Activated naive CD8-positive, alpha-beta T cell treated with anti-CD3 and anti-CD28 coated beads for 36 hours (primary cell): ENCODE measurements at places on chromosomes 2 and 18. TPM values are rescaled to one million over a fixed set of nuclear protein-coding genes. Genes with fewer than 3 reads are reported as not detected.

Gene CNOT9
- 129 TPM for total RNA-seq

Gene ACADL
- total RNA-seq: not detected

Gene SNTG2
- 3.8 TPM for total RNA-seq

Gene IMPACT
- total RNA-seq: 23.8 TPM

Gene GKN1
- not detected for total RNA-seq

Gene PLCL1
- total RNA-seq: 0.23 TPM

Gene CFC1
- total RNA-seq: not detected

Gene CPLX4
- total RNA-seq: not detected

Gene WDR54
- total RNA-seq: 90.2 TPM

Gene SNORC
- total RNA-seq: 1.5 TPM

- DNase-seq: no peak
These were observed 38.3 kb upstream of the BMPR2 start for GRCh38 chr2:202337706-202338346.

DNA sequence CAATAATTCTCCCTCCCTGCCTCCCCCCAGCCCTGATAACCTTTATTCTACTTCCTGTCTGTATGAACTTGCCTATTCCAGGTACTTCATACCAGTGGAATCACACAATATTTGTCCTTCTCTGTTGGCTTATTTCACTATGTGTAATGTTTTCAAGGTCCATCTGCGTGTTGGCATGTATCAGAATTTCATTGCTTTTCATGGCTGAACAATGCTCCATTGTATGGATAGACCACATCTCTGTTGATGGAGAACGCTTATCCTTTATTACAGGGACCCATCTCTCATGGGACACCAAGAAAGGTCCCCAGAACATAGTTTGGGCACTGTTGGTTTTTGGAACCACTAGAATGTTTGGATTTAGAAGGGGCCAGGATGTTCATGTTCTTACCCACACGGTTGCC is 40.2 kb downstream of the ATOH8 start:
- DNase-seq: no peak

- no peak for DNase-seq
These were observed 56.4 kb downstream of the ADCY3 start for GRCh38 chr2:24863641-24864040.

DNA sequence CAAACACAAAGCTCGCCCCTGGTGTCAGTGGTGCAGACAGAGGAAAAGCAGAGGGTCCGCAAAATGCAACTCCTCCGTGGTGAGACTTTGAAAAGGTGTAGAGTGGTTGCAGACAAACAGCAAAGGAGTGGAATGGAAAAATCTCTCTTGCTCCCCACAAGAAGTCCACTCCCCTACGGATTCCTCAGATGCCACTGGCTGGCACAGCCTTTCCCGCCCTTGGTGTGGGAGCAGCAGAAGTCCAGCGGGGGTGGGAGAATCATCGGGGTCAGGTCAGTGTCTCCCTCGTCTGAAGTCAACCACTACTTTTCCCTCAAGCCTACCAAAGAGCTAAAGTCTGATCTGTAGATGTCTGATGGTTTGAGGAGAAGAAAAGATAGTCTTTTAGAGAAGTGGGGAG is 22.3 kb upstream of the B3GNT7 start:
- DNase-seq: no peak

- DNase-seq: no peak
These were observed 95.4 kb downstream of the SOCS6 start for GRCh38 chr18:70384181-70384790.

- no peak for DNase-seq
These were observed 40.3 kb downstream of the METTL8 start for GRCh38 chr2:171393487-171393886.

GRCh38 chr2:177467646-177468045 is 75.1 kb downstream of the AGPS start:
- no peak for DNase-seq

- no peak for DNase-seq
These were observed 16.4 kb downstream of the PXDN start for GRCh38 chr2:1727796-1728474.

DNA sequence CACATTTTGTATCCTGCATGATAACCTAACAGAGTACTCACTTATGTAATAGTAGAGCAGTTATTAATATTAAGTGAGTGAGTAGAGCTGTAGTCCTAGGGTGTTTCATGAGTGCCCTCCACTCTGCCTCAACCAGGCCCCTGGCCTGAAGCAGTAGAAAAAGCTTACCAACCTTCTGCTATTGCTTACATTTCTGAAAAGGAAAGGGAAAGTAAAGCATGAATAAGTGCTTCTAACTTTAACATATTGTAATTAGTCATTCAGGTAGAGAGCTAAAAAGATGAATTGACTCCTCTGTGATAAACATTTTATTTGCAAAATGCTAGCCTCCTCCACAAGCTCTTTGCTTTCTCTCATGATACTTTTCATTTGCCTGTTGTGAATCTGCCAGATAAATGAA is 94.7 kb upstream of the RPE start:
- DNase-seq: no peak

GRCh38 chr2:107717661-107718060 is 109.0 kb upstream of the RGPD4 start:
- DNase-seq: no peak

DNA sequence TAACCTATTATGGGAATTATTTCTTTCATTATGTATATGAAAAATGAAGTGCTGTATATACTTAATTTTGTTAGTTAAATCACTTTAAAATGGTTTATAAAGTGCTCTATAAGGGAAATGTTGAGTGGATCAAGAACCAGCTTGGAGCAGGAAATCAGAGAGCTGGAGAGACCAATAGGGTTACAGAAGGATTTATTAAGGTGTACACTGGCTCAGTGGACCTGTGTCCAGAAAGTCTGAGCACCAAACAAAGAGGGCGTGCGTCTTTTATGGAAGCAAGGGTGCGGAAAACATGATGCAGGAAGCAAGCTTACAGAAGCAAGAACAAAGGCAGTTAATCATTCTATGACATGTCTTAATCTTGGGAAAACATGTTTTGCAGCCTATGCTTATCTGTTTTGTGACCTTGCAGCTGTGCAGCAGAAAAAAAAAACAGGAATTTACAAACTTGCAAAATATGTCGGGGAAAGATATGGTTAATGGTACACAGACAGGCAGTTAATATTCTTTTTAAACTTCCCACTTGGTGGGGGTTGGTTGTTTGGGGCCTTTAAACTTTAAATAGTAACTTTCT is 65.2 kb upstream of the SLC35G4 start:
- DNase-seq: no peak

GRCh38 chr2:182870227-182870626 is 3.8 kb upstream of the FRZB start:
- peak; percentile 4 for DNase-seq

GRCh38 chr2:43000242-43001054 is 208.1 kb upstream of the HAAO start:
- DNase-seq: no peak

DNA sequence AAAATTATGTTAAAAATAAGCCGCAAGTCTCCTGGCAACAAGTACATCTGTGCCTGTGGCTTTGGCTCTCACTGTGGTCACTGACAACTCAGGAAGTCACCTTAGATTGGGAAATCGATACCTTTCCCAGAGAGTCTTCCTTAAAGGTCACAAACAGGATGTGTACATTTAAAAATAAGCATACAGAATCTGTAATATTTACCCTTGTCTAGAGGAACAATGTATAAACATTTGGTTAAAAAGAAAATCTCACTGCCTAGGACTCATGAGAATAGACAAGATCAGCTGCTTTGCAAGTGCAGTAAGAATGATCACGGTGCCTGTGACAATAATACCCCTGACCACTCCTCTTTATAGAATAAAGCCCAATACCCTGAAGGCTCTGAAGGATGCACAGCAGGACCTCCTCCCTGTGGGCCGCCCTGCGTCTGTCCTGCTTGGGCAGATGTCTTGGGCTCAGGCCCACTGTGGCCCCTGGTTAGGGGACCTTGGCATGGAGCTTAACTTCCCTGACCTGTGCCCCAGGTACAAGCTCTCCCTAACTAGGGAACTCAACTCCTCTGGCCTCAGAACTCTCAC is 98.0 kb upstream of the MGAT4A start:
- no peak for DNase-seq

DNA sequence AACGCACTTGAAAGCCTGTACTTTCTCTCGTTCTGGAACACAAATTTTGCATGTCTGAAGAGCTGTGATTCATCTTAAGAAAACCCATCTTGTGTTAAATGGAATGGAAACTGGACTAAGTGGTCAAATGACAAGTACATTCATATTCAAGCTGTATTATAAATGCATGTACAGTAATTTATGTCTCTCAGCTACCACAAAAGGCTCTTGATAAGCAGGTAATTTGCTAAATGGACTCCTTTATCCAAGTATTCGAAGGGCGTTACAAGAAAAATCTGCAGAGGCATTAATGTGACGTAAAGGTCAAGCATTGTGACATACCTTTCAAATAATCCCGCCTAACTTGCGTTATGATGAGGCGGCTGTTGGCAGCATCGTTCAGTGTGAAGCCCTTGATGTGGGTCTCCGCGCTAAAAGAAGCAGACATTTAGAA is 66.6 kb downstream of the ABCG8 start:
- DNase-seq: no peak

- DNase-seq: peak; percentile 52
These were observed 807 bp downstream of the PELI1 start for GRCh38 chr2:64143169-64144056.

- no peak for DNase-seq
These were observed 76.4 kb downstream of the RHOB start for GRCh38 chr2:20523073-20523798.

DNA sequence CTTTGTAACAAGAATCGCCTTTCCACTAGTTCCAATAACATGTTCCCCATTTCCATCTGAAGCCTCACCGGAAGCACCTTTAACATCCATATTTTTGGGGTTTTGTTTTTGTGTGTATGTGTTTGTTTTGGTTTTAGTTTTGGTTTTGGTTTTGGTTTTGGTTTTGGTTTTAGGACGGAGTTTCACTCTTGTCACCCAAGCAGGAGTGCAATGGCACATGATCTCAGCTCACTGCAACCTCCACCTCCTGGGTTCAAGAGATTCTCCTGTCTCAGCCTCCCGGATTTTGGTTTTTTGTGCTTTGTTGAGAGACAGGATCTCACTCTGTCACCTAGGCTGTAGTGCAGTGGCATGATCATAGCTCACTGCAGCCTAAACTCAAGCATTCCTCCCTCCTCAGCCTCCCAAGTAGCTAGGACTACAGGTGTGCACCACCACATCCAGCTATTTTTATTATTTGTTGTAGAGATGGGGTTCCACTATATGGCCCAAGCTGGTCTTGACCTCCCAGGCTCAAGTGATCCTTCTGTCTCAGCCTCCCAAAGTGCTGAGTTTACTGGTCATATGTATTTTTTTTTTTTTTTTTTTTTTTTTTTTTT is 36.3 kb downstream of the TGOLN2 start:
- no peak for DNase-seq

GRCh38 chr2:86066915-86067314 is 38.8 kb downstream of the POLR1A start:
- no peak for DNase-seq

- no peak for DNase-seq
These were observed 50.9 kb downstream of the CACNB4 start for GRCh38 chr2:152047824-152048471.

DNA sequence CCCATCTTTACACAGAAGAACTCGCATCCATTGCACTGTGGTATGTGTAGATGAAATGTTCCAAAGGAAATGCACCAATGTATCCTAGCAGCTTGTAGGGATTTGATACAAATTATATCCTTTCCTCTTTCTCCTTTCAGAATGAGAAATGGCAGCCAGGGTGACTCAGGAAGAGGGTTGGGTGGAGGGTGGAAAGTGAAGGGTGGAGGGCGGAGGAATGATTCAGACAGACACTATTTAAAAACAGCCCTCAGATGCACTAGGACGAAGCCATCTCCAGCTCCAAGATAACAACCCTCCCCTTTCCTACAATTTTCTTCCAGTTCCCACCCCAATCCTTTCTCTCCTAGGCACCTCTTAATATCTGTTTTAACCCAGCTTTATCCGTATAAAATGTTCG is 96.2 kb upstream of the STK39 start:
- no peak for DNase-seq

DNA sequence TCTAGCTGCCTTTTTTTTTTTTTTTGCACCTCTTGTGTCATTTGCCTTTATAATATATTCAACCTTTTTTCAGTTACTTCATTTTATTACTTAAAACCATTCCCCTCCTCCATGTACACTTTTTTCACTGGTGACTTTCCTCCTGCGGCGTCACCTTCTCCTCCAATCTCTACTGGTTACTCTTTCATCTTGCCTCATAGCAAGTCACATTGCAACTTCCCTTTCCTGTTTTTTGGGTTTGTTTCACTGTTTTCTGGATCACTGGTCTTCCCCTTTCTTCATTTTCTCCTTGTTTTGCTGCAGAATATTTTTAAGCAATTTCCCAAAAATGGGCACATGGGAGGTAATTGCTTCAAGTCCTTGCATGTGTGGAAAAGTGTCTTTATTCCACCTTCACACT is 37.7 kb upstream of the GPR155 start:
- no peak for DNase-seq

GRCh38 chr2:5368263-5368662 is 323.9 kb upstream of the SOX11 start:
- no peak for DNase-seq

GRCh38 chr2:134107402-134107801 is 146.5 kb upstream of the MGAT5 start:
- DNase-seq: no peak

DNA sequence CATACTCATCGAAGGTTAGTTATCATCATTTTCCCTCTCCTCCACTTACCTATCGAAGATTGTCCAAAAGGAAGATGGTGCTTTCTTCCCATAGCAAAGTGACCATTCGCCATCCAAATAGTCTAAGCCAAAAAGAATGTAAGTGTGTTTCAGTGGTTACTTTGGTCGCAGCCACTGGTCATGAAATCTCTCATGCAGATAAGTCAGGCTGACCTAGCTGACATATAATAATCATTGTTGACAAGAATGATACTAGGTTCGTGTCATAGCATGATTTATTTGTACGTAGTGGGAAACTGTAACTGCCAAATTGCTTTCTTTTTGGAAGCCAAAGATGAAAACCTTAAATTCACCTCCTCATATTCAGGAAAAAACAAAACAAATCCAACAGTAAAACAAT is 89.6 kb upstream of the PMAIP1 start:
- no peak for DNase-seq

DNA sequence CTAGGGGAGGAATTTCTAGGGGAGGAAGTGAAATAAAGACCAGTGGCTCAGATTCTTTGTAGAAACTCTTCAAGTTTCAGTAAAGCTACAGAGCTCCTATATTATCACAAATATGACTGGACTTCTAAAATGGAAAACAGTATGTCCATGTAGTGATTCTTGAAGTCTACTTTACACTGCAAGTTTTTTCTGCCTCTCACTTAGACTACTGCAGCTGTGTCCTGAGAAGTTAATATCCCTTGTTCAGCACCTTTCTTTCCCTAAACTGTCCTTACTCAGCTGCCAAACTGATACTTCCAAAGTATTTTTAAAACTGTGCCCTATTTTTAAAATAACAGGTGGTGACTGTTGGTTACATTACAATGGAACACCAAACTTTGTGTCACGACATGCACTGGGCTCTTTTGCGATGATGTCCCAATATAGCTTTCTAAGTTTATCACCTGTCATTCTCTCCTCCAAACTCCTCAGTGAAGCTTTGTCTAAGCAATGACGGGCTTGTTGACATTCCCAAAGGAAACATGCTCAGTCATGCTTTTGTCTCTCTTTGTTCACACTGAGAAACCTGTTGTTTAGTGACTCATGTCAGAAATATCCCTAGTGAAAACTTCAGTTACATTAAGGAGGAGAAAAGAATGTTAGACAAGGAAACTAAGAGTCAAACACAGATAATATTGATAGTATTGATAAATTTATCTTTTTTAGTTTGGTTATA is 341.1 kb downstream of the ARL6IP6 start:
- DNase-seq: no peak

- no peak for DNase-seq
These were observed 126.6 kb downstream of the UBE2E3 start for GRCh38 chr2:181106789-181107627.

GRCh38 chr2:148650881-148651280 is 6.3 kb downstream of the EPC2 start:
- DNase-seq: no peak
